ENCODE measurements at places on chromosomes 13 and 19.

- DNase-seq, result peak; percentile 72
These were observed 144.0 kb downstream of the KDM4B start for GRCh38 chr19:5112681-5113575.

DNA sequence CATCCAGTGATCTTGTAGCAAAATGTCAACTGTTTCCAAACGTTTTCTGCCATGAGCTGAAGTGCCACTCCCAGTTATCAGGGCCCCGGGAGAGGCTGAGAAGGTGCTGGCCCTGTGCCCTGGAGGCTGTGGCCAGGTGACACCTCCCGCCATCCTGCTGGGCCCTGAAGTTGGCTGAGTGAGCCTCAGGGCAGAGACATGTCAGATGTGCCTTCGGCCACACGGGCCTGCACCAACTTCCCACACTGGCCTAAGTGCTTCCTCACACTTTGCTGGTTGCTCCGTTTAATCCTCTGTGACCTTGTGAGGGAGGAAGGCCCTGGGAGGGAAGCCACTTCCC lies 4.8 kb downstream of the ADPRHL1 start:
- no peak for DNase-seq

- DNase-seq, result peak; percentile 55
These were observed 12.4 kb downstream of the PRKD2 start for GRCh38 chr19:46704379-46705076.

DNA sequence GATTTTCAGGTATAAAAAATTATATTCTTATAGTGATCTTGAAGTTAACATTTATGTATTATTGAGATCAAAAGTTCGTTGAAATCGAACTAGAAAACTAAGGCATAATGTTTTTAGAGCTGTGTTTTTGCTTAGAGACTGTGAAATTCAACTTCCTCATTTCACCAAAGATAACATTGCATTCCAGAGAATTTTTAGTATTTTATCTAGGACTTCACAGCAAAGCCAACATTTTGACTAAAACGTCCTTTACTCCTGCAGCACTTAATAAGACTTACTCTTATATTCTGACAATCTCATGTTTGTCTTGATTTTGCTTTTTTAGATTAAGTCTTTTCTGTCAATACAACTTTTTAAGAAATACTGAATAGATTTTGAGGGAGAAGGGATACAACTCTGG lies 4.7 kb downstream of the KCTD4 start:
- DNase-seq, result no peak

DNA sequence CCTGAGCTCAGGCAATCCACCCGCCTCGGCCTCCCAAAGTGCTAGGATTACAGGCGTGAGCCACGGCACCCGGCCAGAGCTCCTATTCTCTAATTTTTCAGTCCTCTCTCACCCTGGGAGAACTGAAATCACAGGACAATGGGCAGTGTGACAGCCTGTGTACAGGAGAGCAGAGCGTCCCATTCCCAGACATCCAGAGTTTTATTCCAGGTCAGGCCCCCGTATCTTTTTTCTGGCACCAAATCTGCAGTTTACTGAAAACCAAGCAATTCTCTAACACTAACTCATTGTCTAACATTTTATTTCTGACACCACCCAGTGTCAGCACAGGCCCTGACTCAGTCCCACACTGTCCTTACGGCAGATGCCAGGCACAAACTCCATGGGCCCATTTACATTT lies 6.7 kb downstream of the ZNF708 start:
- DNase-seq, result no peak

DNA sequence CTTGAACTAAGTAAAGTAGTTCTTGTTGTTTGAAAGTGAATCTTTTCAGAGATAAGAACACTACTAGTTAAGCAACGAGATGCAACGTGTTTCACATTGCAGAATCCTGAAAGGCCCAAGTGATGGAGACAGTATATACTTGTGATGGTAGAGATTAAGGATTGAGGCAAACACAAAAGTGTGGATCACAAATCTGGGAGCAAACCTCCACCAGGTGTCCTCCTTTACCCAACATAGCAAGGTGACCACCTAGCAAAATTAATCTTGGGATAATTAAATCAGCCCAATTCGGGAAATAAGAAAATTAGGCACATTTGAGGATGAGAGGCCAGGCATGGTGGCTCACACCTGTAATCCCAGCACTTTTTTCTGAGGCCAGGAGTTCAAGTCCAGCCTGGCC lies 563.9 kb downstream of the DACH1 start:
- no peak for DNase-seq

GRCh38 chr13:73835138-73835721 lies 299.0 kb downstream of the KLF12 start:
- peak; percentile 54 for DNase-seq

DNA sequence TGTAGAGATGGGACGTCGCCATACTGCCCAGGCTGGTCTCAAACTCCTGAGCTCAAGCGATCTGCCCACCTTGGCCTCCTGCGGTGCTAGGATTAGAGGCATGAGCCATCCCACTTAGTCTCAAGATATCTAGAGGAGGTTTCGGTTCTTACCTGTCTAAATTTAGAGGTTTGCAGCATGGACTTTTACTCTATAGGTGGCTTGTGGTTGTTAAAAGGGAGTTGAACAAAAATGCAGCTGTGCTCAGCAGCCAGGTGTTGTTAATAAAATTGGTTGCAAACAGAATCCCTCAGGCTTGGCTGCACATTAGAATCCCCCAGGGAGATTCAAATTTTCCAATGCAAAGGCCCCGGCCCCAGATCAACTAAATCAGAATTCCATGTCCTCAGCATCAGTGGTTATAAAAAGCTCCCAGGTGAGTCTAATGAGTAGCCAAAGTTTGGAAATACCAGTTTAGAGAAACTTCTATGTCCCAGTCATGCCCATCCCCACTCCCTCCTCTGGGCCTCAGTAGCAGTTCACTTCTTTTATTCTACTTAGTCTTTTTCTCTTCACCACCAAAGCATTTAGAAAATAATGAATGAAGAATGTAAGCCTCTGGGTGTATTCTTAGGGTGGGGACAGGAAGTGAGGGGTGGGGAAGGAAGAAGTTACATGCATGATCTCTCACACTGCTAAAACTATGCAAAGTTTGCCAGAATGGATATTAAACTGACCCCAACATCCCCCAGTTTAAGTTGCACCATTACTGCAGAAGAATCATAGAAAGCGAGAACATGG lies 471.0 kb downstream of the COG6 start:
- DNase-seq, result no peak

DNA sequence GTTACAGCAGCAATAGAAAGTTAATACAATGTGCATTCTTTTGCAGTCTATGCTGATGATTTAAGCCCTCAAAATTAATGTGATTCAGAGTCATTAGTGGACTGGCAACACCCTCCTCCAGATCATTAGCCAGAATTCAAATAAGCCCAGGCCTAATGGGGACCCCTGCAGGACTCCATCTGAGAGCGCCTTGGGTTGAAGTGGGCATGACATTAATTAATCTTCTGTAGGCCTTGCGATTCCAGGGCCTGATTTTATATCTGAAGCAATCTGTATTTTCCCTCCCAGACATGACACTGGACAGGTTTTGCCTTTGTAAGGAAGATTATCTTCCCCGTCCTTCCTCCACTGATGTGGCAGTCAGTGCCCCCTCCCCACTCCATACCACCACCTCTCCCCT lies 442.9 kb downstream of the FOXO1 start:
- no peak for DNase-seq

- DNase-seq, result peak; percentile 15
These were observed 213.8 kb downstream of the DCLK1 start for GRCh38 chr13:35917252-35917941.

- DNase-seq, result peak; percentile 20
These were observed 5.4 kb downstream of the KCTD4 start for GRCh38 chr13:45195421-45195820.

GRCh38 chr19:40663695-40664692 lies 26.5 kb downstream of the NUMBL start:
- DNase-seq, result peak; percentile 44

DNA sequence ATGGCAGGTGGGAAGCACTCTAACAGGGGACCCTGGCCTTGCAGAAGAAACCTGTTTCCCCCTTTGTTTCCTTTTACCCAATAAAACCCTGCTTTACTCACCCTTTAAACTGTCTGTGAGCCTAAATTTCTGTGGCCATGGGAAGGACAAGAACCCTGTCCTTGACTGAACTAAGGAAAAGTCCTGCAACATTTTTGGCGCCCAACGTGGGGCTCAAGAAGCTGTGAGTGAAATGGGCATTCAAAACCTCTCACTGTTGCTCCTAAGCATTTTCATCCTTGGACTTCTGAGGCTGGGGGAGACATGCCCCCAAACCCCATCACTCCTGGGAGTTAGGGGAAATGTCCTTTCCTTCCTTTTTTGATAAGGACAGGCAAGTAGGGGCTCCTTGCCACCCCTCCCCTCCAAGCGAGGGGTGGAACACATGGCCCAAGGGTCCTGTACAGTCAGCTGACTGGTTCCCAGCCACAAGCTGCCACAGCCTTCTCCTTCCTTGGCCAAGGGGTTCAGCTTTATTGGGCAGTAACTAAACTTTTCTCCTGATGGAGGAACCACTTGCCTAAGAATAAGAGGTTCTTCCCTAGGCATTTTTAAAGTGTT lies 381.6 kb downstream of the KLF5 start:
- no peak for DNase-seq

DNA sequence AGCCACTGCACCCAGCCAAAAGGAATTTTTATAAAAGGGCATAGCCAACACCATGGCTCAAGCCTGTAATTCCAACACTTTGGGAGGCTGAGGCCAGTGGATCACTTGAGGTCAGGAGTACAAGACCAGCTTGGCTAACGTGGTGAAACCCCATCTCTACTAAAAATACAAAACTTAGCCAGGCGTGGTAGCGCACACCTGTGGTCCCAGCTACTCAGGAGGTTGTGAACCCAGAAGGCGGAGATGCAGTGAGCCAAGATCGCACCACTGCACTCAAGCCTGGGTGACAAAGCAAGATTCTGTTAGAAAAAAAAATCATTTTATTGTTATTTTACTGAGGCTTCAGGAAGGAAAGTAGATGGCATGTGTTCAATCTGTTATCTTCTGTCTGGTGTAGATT lies 31.3 kb upstream of the FOXO1 start:
- no peak for DNase-seq

DNA sequence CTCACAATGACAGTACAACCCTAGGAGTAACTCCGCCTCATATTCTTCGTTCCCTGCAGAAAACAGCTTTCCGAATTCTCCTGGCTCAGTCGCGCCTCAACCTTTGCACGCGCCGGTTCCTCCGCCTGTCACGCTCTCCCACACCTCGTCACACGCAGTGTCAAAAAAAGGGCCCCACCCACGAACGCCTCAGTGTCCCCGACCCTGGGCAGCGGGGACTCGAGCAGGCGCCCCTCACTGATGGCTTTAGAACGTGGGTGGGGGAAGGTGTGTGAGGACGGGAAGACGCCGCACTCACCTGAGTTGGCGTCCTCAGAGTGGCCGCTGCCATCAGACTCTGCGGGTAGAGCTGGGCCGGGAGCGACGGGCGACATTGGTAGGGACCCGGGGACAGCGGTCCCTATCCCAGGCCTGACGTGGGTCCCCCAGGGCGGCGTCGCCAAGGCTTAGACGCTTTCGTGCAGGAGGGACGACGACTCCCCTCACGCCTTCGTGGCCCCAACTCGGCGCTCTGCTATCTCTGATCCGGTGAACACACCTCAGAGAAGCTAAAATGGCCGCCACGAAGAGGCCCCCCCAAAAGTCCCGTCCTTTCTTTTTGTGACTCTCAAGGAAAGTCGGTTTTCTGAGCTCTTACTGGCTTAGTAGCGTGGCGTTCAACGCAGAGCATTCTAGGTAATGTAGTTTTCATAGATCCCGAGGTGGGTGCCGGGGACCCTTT lies at the start of gene ZNF154:
TSS of gene ZNF154 (minus strand) at position 564 of the 721 bp plus-strand sequence. CDS start at position 331, 233 bp downstream.
- DNase-seq, result no peak

DNA sequence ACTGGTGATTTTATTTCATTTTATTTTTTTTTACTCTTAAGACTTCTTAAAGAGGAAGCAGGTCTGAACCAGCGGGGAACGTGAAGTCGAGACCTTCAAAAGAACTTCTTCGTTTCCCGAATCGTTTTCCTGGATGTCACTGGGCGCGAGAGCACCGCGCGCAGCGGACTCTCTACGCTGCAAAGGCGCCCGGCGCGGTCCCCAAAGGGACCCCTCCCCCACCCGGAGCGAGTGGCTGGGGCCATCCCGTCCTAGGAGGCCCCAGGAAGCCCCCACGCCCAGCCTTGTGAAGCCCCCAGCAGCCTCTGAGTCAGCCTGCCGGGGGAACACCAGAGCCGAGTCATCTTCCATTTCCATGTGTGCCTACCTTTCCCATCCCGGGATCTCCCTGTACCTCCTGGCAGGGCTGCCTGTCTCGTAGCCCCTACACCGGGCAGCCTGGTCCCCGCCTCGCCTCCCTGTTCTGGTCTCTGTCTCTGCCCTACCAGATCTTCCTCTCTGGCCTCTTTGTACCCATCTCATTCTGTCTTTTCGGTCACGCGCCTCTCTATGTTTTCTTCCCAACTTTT lies 608 bp downstream of the CD70 start:
- no peak for DNase-seq

GRCh38 chr19:21210037-21210621 lies 68.3 kb downstream of the ZNF431 start:
- DNase-seq, result no peak

GRCh38 chr19:36488846-36489117 lies 579 bp downstream of the ZNF566 start:
- DNase-seq, result peak; percentile 18

GRCh38 chr19:33823341-33823740 lies 26.7 kb downstream of the KCTD15 start:
- no peak for DNase-seq
